ENCODE measurements at places on chromosomes 1 and 21.

DNA sequence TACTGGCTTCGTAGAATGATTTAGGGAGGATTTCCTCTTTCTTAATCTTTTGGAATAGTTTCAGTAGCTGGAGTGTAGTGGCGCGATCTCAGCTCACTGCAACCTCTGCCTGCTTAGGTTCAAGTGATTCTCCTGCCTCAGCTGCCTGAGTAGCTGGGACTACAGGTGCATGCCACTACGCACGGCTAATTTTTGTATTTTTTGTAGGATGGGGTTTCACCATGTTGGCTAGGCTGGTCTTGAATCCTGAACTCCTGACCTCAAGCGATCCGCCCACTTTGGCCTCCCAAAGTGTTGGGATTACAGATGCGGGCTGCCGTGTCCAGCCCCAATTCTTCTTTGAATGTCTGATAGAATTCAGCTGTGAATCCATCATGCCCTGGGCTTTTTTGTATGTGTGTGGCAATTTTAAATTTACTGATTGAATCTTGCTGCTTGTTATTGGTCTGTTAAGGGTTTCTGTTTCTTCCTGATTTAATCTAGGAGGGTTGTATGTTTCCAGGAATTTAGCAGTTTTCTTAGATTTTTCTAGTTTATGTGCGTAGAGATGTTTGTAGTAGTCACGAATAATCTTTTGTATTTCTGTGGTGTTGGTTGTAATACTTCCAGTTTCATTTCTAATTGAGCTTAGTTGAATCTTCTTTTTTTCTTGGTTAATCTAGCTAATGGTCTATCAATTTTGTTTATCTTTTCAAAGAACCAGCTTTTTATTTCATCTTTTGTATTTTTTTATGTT, 15.3 kb downstream of the MAN1C1 start:
- no peak for DNase-seq

GRCh38 chr1:25178917-25179561, 53.3 kb downstream of the SYF2 start:
- no peak for DNase-seq

GRCh38 chr1:115364046-115364779, 26.2 kb upstream of the NGF start:
- DNase-seq = no peak

GRCh38 chr1:14811573-14811972, 213.1 kb downstream of the KAZN start:
- no peak for DNase-seq

DNA sequence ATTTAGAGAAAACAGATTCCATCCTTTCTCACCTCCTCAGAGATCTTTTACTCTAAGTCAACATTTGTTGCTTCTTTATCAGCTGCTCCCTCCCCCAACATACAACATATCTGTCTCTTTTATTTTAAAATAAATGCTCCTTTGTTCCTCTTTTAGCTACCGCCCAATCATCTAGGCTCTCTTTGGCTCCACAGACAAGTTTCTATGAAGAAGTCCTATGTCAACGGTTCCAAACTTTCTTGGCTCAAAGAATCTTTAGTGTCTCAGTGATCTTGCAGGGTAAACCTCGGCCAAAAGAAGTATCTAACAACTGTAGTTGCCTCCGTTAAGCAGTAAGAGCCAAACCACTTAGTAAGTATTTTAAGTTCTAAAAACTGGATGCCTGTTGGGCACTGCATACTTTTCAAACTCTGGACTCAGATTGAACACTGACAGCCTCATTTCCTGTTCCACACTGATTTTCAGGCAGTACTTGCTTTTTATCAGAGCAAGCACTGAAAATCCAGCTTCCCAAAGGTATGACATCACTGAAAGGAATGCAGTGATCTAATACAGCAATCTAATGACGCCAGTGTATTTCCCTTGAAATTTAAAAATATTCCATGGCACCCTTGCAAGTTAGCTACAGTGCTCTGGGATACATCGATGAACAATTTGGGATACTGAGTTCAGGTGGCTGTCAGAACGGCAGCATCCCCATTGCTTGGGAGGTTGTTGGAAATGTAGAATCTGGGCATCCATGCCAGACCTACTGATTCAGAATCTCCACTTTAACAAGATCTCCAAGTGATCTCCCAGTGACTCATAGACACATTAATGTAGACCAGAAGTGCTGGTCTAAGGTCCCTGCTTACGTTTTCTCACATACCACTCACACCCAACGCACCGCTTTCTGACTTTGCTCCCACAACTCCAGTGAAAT, 26.8 kb downstream of the EGLN1 start:
- no peak for DNase-seq

DNA sequence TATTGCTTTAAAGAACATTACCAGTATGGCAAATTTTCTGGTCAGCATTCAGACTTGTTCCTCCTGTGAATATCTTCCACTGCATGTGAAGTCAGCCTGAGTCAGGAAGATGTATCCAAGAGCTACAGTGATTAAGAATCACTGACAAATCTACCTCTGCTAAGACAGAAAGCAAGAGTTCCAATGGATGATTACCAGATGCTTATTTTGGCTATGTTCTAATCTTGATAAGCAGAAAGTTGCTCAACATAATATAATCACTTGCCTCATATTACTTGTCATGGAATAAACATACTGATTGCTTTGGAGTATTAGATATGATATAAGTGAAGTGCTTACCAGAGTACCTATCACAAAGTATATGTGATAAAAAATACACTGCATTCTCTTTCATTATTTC, 738.1 kb downstream of the ADGRL2 start:
- no peak for DNase-seq

- DNase-seq = no peak
These were observed 17.0 kb downstream of the DMBX1 start for GRCh38 chr1:46506470-46507219.

GRCh38 chr1:160624464-160624863, 22.4 kb downstream of the SLAMF1 start:
- DNase-seq = no peak

DNA sequence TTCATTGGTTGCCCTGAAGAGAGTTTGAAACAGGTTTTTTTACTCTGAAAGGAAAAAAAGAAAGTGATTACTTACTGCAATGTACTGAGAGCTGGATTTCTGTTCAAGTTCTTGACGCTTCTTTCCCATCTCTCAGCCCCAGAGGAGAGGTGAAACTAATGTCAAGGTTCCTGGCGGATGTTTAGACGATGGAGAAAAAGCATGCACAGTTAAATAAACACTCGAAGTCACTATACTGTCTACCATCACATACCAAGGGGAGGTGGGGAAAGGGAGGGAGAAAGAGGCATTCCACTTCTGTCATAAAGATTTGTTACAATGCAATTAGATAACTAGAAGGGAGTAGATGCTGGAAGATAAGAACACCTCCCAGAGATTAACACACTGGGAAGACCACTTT, 177.0 kb upstream of the TNR start:
- no peak for DNase-seq

DNA sequence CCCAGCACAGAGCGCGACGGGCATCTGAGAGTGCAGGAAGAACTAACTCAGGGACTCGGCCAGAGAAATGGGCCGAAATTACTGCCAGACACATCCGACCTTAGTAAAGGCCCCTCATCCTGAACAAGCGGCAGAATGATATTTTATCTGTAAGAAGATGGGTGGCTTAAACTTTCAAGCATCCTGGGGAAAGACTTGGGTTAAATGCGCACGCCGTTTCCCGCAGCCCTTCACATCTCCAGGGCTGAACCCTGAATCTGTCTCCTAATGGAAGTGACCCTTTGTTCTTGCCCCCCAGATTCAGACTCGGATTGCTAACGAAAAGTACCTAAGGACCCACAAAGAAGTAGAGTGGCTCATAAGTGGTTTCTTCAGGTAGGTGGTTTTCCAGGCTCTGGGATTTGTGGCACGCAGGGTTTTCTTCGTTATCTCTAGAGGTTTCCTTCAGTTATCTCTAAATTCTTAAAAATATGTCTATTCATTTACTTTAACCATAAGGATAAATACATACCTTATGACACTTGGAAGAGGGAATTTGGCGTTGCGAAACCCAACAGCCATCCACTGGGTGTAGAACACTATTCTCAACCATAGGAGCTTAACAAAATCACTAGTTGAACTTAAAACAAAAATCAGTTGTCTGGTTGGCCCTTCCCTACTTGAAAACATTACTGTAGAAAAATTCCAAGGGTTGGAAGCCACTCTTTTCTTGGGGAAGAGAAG, 627 bp downstream of the RIIAD1 start:
- DNase-seq = no peak

DNA sequence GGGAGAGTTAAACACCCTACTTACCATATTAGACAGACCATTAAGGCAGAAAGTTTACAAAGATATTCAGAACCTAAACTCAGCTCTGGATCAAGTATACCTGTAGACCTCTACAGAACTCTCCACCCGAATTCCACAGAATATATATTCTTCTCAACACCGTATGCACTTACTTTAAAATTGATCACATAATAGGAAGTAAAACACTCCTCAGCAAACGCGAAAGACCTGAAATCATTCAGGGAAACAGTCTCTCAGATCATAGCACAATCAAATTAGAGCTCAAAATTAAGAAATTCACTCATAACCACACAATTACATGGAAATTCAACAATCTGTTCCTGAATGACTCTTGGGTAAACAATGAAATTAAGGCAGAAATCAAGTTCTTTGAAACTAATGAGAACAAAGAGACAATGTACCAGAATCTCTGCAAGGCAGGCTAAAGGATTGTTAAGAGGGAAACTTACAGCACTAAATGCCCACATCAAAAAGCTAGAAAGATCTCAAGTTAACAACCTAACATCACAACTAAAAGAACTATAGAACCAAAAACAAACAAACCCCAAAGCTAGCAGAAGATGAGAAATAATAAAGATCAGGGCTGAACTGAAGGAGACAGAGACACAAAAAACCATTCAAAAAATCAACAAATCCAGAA, 19.1 kb downstream of the CD84 start:
- DNase-seq = no peak

DNA sequence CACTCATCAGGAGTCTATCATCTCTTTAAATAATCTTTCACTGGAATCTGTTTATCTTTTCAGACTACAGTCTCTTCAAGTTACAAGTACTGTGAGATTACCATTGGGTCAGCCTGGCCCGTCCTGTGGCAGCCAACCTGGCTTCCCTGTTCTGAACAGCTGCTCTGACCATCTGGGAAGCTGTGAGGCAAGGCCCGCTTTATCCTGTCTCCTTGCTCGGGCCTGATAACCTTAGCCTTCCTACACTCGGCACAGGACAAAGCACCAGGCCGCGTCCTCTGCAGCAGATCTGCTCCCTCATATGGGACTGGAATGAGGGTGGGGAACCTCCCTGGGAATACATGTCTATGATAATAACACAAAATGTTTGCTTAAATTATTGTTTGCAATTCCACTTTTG, 113.3 kb downstream of the PTPN14 start:
- no peak for DNase-seq

DNA sequence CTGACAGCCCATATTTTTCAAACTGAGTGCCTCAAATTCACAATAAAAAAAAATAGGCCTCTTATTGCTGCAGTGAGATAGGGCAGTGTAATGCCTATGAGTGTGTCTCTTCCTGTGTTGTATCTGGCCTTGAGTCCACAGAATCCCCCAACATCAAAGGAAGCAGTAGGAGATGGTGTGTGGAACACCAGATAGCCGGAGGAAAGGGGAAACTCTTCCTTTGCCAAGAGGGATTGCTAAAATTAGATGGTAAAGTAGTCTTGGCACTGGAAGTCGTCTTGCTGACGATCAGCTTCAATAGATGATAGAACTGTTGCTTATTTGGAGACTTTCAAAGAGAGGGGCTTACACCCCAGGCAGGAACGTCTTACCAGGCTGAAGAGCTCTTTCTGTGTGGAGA, 51.8 kb downstream of the RUNX1 start:
- DNase-seq = no peak

GRCh38 chr1:7333620-7334019, 437.5 kb upstream of the VAMP3 start:
- DNase-seq = no peak

DNA sequence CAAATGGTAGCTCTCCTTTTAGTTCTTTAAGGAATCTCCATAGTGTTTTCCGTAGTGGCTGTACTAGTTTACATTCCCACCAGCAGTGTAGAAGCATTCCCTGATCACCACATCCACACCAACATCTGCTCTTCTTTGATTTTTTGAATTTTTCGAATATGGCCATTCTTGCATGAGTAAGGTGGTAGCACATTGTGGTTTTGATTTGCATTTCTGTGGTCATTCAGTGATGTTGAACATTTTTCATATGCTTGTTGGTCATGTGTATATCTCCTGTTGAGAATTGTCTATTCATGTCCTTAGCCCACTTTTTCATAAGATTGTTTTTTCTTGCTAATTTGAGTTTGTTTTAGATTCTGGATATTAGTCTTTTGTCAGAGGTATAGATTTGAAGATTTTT, 84.6 kb upstream of the B3GALT2 start:
- DNase-seq = no peak

DNA sequence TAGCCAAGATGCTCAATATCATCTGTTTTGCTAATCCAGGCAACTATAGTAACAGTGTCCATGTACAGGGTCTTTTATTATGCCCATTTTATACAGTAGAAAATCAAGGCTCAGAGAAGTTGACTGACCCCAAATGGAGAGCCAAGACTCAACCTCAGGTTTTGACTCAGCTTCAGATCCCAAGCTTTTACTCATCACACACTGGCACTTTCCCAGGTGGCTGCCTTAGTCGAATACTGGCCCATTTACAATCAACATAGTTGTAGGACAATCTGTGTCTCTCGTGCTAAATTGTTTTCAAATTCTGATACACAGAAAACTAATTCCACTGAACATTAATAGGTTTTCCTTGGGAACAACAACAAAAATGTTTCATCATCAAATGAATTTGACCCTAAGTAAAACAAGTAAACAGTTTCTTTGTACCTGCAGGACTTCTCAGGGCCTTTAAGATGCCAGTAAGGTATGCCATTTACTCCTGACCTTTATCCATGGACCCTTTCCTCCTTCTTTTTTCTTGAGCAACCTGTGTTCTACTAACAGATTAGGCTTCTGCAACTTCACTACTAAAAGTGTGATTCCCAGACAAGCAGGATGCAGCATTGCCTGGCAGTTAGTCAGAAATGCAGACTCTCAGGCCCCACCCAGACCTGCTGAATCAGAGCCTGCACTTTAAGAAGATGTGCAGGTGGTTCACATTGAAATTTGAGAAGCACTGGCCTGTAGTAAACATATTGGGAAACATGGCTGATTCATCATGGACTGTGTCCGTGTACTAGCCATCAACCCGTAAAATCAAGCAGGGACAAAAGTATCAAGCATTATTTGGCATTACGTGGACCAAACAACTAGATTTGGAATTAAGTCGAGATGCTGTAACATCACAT, 128.8 kb downstream of the RRAGC start:
- DNase-seq = no peak

DNA sequence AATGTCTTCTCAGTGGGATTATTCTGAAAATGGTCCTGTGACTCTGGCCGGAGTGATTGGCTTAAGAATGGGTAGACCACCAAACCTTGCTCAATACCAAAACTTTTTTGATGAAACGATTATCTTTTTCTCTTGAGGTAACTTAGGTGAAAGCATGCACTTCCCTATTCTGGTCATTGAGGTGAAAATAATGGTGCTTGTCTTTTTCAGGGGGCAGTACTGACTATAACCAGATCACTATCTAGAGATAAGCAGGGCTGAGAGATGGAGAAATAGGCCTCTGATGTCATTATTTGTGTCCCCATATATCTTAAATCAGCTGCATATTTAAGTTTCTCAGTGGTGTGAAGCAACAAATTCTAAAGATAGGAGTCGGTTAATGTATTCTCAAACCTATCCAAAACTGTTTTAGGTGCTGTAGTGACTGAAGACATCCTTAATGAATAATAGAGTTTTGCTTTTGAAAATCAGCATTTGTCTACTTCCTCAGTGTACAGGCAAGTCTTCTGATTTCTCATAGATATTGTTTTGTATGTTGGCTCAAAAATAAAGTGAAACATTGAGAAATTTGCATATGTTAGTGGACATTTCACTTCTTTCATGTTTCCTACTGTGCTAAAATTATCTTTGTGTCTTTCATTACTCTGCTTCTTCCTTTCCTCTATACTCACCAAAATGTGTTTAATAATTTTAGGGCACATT, 735.3 kb upstream of the ADGRL4 start:
- DNase-seq = no peak
